CD8-positive, alpha-beta T cell (primary cell): ENCODE measurements at places on chromosomes 2 and 18.

DNA sequence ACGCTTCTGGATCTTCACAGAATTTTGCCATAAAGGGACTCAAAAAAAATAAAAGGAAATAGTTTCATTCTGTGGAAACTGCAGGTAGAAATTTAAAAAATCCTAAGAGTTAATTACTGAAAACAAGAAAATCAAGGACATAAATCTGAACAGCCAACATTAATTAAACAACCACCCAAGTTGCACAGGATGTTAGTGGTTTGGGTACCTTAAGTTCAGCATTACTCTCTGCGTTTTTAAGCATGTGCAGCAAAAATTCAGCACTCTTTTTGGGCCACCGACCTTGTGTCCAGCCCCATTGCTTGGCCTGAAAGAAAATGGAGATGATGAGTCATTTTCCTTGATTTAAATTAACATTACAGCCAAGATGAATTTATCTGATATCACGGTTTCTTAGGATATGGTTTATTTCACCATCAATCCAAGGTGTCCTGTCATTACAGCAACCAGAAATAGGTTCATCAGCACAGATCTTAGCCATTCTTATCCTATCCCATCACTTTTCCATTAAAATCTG is 3.3 kb upstream of the C18orf32 start:
- no peak for DNase-seq

DNA sequence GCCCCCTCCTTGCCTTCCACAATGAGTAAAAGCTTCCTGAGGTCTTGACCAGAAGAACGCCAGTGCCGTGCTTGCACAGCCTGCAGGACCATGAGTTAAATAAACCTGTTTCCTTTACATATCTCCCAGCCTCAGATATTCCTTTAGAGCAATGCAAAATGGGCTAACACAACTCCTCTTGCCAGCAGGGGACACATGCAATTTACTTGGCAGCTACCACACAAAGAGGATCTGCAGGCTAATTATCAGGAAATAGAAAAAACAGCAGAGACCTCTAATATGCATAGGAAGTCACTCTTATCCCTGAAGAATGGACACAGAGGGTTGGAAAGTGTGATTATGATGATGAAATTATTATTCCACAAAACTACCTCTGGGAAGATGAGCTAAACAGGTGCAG is 114.0 kb downstream of the PIEZO2 start:
- DNase-seq = no peak

DNA sequence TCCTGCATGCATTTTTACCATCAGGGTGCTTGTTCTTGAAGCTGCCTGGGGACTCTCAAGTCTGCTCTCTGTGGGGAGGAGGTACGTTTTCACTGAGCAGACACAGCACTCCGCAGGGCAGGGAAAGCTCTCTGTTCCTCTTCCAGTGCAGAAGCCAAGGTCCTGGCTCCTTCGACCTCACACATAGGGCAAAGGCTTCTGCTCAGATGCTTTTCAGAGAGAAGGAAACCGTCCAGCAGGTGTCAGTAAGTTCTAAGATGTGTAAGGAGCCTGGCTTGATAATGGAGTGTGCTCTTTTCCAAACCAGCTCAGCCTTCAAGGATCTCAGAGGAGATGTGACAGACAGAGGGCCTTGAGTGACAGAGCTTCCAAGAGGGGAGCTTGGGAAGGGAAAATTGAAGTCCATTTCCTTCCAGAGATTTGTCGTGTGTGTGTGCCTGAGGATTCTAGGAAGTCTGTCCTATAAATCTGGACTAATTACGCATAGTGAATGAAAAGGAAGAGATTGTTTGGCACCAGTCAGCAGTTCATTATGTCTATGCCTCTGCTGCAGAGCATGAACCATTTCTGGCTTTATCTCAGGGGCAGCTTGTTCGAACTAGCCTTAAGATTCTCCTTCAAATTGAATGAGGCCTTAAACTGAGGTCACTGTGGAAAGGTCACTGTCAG is 67.3 kb upstream of the UPP2 start:
- no peak for DNase-seq

DNA sequence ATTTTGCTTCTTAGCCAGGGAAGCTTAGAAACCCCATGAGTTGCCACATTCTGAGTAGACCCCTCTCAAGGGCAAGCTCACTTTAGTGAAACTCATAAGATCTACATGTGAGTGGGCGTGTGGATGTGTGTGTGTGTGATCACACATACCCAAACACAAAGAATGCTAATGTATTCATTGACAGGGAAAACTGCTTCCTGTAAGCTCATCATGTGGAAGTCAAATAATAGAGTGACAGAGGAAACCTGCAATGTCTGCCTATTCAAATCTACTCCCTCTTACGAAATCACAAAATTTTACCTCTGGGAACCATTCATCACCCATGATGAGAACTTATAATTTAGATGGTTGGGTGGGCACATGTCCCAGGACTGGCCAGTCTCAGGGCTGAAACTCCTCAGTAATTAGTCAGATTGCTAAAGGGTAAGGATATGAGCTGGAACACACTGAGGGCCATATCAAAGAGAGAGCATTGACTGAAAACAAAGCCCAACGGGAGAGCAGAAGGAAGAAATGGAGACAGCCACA is 94.5 kb upstream of the CCDC150 start:
- DNase-seq = no peak

- DNase-seq = no peak
Measured at GRCh38 chr2:114542695-114543094, 100.3 kb downstream of the DPP10 start.

GRCh38 chr2:9365498-9366019 is 57.8 kb downstream of the ITGB1BP1 start:
- no peak for DNase-seq

GRCh38 chr2:159882130-159882745 is 84.2 kb upstream of the CD302 start:
- DNase-seq = no peak

GRCh38 chr18:30888344-30888743 is 154.2 kb downstream of the DSC3 start:
- DNase-seq = no peak

GRCh38 chr18:27695503-27695902 is 481.4 kb downstream of the CDH2 start:
- no peak for DNase-seq

DNA sequence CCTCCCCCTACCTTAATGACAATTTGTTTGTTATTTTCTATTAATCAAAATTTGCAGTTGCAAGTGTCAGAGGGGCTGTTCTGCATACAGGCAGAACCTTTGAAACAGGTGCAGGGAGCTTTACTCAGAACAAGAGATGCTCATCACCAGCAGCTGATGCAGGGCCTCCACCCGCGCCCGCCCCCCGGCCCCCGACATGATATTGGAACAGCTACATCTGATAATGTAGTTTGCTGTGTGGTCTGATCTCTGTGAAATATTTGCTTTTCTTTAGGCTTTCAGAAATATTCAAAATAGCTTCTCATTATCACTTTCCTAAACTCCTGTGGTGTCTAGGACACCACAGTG is 130.0 kb downstream of the PRKCE start:
- no peak for DNase-seq

DNA sequence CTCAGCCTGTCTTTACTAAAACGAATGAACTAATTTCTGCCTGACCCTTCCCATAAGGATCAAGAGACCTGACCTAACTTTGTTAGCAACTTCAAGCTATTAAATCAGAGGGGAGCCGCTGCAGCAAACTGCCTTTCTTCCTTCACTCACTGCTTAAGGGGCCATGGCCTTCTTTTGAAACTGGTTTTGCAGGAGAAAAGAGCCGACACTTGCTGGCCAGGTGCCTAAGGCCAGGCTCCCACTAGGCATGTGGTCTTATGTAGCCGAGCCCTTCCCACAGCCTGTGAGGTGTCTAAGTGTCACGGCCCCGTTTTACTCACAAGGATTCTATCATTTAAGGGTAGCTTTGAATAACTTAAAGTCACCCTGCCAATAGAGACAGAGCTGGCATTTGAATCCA is 130.8 kb downstream of the ZNF236 start:
- no peak for DNase-seq

DNA sequence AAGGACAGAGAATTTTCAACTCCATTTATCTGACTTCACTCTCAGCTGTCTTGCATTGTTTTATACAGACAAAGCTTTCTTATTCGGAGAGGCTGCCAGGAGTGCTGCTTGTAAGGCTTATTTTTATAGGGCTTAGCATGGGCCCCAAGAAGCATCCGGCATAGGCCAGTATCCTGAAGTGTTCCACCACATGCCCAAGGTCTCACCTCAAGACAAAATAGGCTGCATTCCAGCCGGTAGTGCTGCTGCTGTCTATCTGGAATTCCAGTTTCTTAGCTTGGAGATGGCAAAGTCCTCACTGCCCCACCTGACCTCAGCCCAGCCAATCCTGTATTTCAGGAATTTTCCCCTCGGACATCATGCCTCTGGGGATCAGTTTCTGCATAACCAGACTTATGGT is 47.6 kb upstream of the MCFD2 start:
- DNase-seq = no peak

DNA sequence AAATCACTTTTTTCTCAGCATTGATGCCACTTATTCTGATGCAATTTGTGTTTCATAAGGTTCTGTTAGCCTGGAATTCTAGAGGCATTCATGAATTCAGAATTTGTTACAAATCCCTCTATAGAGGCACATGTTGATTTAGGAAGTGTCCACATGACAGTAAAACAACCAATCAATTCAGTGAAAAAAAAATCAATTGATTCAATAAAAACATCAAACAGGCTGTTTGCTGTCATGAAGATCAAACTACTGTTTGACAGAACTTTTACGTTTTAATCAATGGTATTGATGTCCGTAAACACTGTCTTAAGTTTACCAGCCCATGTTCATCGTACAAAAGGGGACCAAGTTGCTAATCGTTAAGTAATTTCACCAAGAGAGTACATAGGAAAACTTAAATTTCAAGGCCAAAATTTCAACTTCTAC is 261.5 kb downstream of the FIGN start:
- DNase-seq = no peak

DNA sequence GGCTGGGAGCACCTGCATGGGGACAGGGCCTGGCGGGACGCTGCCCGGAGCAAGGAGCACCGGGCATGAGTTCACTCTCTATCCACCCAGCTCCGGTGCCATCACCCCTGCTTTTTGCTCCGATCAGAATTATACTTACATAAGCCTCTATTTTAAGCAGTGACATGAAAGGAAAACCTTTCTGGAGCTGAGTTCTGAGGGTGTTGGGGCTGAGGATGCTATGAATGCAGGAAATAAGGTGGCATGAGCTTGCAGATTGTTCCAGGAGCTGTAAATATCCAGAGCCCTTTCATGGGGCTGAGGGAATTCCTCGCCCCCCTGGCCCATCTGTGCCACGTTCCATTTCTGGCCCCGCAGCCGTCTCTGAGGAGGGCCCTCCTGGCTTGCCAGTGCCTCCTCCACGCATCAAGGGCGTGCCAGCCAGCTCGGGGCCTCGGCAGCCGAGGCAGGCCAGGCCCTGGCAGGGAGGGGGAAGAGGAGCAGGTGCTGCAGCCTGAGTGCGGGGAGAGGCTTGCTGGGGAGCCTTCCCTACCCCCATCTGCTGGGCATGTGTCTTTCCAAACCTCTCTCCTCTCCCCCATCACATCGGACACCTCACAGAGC is 91.7 kb upstream of the MCFD2 start:
- DNase-seq = no peak

DNA sequence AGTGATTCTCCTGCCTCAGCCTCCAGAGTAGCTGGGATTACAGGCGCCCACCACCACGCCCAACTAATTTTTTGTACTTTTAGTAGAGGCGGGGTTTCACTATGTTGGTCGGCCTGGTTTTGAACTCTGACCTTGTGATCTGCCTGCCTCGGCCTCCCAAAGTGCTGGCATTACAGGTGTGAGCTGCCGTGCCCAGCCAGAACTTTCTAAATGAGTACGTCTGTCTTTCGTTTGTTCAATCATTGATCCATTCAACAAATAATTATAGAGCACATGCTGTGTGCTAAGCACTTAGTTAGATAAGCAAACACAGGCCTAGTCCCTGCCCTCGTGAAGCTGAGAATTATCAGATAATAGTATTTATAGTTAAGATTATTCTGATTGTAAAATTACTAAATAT is 56.5 kb downstream of the TTC39C start:
- no peak for DNase-seq

- no peak for DNase-seq
Measured at GRCh38 chr18:36308711-36309435, 11.4 kb downstream of the FHOD3 start.

DNA sequence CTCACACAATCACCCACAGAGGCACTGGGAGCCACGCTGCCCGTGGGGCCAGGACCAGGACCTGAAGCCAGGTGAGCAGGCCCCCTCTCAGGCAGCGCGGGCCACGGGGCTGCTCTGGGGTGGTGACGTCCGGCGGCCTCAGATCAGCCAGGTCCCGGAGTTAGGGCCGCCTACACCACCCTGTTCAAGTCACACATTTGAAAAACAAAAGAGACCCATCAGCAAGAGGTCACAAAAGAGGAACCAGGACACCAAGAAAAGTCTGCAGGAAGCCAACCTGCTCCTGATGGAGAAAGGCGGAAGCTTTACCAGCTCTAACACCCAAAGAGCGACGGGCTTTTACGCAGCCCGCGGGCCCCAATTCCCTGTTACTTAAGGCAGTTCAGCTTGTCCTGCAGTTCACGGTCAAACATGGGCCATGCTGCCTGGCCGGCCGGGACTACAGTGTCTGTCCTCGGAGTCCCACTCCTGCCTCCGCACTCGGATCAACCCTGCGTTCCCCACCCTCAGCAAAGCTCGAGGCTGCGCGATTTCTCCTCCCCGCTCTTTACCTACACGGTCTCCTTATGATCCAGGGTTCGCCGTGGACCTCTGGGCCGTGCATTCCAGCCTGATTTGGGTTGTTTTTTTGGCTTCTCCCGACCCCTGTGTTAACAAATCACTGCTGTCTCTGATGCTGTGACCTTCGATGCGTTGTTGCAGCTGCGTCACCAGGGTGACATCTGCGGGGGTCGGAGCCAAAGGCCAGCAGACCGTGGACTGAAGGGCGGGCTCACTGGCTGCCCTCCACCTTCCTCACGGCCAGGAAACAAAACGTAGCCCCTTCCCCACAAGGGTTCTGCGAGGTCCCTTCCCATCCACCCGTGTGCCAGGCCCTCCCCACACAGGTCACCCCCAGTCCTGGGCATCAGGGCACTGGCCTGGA is 31.0 kb downstream of the SNORC start:
- DNase-seq = no peak

- no peak for DNase-seq
Measured at GRCh38 chr18:76434452-76434851, 60.6 kb downstream of the ZNF516 start.

- no peak for DNase-seq
Measured at GRCh38 chr2:9255416-9255815, 48.8 kb downstream of the ASAP2 start.

DNA sequence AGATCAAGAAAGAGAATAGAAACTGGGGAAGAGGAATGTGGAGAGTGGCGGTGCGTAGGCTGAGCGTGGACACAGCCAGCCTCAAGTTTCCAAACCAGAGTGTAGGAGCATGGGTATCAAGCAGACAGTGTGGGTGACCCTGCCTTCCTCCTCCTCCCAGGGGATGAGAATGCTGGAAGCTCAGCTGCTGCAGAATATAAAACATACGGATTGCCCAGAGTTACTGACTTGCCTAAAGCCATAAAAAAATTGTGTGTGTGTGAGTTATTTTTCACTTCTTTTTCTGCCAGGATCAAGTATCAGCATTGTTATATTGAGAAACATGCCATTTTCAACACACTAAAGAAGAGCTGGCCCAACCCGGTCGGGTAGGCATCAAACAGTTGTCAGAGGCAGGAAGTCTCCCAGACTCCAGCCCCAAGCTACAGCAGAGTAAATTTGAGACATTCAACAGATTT is 333.3 kb upstream of the ACVR2A start:
- no peak for DNase-seq
